Upper lobe of left lung (tissue), 6 donors: ENCODE measurements at places on chromosomes 3 and 15. TPM values are rescaled to one million over a fixed set of nuclear protein-coding genes. Genes with fewer than 3 reads are reported as not detected.
A peak's percentile ranks its signal among the peaks of the same experiment; 100 is the strongest.

Gene CCR3
- total RNA-seq = not detected

DNA sequence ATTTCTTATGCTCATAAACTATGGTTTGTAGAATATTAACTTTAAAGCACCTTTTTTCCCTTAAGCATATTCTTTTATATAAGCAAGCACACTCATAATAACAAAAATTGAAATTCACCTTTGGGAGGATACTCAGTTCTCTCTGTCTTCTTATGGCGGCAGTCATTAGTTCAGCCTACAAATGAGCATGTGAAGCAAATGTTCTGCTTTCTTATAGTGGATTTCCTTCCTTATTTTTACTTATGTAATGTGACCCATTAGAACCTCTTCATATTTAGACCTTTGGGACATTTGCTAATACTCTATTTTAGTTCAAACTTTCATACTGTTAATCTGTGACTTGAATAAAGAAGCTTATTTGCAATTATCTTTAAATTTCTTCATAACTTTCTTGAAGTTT, at the start of gene P2RY13:
Gene P2RY13 (minus strand): TSS at position 187 of the 400 bp plus-strand sequence. CDS start 21 bp downstream, at position 166.
- DNase-seq = no peak

DNA sequence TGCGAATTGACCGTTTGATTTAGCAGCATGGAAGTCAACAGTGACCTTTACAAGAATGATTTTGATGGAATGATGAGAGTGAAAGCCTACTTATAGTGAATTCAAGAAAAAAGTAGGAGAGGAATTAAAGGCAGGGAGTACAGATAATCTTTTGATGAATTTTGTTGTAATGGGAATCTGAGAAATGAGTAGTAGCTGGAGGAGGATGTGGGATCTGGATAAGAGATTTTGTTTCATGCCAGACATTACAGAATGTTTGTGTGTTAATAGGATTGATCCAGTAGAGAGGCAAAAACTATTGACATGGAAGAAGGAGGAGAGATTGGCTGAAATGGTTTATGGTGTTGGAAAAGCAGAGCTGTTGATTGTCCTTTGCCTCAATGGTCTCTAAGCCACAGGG, 17.4 kb upstream of the ZNF609 start:
- DNase-seq = no peak

Gene CCR9
- total RNA-seq = 0.11 TPM

- no peak for DNase-seq
Measured at GRCh38 chr15:28018291-28019044, 80.6 kb downstream of the OCA2 start.

Gene GLDN
- 21.3 TPM for total RNA-seq

DNA sequence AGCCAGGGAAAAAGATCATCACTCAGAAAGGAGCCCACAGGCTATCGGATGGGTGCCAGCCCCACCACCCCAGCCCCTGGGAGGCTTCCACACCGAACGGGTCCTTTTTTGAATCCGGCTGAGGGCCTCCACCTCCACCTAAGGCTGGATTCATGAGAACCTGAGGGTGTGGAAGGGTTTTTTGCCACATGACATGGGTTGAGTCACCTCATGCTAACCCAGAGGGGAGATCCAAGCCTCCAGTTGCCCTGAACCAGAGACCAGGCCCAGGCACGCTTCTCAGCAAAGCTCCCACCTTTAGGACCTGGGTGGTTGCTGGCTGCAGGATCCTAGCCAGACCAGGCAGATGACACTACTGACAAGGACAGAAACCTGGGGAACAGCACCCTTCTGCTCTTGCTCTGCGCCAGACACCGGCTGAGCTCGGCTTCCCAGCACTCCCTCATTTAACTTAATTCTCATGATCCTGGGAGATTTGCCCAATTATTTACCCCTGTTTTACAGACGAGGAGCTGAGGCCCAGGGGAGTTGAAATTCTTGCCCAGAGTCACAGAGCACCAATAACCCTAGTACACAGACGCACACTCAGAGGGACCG, 25.6 kb downstream of the DUSP7 start:
- no peak for DNase-seq

Gene POC1A
- 4.2 TPM for total RNA-seq

DNA sequence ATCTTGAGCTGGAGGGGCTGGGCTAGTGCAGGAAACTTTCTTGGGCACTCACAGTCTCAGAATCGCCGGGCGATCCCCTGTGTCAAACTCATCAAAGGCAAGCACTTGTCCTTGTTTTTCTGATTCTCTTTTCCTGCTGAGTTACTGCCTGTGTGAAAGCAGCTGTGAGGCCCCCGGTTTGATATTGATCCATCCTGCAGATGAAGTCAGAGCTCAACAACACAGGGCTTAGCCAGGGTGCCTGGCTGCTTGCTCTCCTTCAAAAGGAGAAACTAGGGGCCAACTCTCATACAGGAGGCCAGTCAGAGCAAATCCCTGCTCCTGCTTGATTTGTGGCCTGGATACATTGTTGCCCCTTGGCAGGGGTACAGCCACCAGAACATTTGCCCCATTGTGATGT, 22.9 kb downstream of the CLSTN2 start:
- no peak for DNase-seq

Gene CEP19
- total RNA-seq = 3.1 TPM

Gene SEMA5B
- not detected for total RNA-seq

Gene MESP2
- not detected for total RNA-seq

DNA sequence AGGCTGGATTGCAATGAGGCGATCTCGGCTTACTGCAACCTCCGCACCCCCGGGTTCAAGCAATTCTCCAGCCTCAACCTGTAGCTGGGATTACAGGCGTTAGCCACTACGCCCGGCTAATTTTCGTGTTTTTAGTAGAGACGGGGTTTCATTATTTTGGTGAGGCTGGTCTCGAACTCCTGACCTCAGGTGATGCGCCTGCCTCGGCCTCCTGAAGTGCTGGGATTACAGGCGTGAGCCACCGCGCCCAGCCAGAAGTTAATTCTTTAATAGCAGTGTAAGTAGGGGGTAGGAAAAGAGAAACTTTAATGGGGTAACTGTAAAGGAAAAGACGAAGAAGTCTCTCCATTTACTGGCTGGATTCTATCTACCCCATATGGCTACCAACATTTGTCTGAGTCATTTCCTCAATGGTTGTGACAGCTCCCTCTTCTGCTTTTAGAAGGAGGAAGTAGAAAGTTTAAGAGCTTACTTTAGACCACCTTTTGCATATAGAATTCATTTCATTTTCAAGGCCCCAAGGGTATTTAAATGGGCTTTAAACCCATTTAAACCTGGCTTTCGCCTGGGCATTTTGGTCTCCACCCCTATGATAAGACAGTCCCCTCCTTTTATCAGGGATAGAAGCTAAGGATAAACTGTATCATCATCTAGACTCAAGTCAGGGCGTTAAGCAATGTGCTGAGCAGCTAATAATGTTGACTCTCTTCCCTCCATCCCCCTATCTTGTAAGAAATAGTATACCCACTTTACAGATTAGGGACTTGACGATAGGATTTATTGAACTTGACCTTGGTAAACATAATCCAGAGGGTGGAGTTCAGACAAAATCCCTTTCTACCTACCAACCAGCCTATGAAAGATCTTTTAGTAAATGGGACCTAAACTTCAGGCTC, 1.1 kb upstream of the CDV3 start:
- no peak for DNase-seq

DNA sequence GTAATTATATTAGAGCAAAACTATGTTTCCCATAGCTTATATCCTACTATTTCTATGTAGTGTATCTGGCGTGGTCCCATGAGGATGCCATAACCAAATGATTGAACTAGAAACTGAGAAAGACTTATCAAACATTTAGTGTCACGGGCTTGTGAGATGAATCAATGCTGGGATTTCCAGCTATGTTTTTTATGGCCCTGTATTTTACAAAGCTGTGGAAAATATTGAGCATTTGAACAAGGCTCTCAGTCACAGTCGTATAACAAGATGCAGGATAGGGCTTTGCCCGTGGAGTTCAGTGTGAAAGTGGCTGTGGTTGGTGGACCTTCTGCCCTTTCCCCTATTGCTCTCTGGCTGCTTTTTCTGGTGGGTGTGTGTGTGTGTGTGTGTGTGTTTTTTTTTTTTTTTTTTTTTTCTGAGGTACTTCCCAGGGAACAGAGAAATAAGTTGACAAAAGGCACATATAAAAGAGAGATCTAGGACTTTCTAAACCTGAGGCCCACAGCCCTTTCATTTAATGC, 60.7 kb downstream of the CACNA1D start:
- DNase-seq = no peak

DNA sequence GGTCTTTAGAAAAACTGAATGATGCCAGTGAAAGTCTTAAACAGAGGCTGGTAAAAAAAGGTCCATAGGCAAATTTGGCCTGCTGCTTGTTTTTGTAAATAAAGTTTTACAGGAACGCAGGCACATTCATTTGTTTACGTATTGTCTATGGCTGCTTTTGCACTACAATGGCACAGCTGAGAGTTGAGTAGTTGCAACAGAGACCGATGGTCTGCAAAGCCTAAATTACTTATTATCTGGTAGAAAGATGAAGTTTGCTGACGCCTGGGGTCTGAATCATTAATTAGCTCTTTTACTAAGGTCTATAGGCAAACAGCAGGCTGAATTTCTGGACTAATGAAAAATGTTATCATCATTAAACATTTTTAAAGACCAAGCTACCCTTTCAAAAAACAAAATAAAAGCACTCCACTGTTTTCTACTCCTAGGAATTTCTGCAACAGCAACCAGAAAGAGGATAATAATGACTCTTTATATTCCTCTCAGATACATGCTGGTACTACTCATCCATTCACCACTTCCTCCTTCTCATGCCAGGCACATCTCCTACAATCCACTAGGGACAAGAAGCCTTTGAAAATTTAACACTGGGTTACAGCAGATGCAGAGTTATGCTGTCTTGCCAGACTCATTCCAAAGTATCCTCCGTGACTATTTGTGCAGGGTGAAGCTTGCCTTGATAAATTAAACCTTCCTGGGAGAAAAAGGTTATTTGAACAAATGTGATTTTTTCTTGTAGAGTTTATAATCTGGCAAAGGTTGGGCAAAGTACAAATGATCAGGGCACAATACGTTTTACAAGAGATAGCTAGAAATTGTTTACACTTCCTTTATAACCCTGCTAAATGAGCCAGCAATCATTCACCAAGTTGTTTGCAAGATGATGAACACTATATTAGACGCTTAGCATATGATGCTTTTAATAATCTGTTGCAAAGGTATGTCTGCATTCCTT, 6.0 kb downstream of the GATM start:
- no peak for DNase-seq

Gene ATP8B4
- total RNA-seq = 9.4 TPM

- DNase-seq = no peak
Measured at GRCh38 chr3:41652506-41652905, 309.4 kb downstream of the ULK4 start.

GRCh38 chr15:47988564-47988963, 132.2 kb upstream of the SLC24A5 start:
- DNase-seq = no peak

- no peak for DNase-seq
Measured at GRCh38 chr3:18282507-18282906, 142.6 kb downstream of the SATB1 start.

DNA sequence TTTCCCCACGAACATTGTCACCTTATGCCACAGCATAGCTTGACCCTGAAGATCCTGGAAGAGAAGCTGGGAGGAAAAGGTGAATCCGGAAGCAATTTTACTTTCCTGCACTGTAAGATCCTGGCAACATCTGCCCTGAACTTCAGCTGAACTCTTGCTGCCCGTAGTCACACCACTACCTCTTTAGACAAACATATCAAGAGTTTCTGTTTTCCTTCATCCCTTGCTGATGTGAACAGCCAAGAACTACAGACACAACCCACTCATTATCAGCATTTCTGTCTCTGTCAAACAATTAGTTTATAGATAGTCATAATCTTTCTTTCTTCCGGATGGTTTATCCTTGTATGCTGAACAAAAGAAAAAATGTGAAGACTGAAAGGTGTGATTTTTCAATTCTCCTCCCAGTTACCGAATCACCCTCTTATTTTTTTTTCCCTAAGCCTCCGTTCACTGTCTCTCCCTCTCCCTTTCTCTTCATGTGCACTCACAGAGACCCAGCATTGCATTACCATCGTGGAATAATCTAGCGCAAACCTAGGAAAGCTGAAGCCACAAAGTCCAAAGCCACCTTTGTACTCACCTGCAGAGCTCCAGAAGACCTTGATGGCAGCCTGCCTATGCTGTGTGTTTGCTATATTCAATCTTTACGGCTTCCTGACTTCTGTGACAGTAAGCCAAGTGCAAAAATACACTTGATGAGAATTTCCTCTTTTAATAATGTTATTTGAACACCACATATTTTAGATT, 229.2 kb downstream of the CDIN1 start:
- no peak for DNase-seq

Gene LOXL1
- total RNA-seq = 8.7 TPM

- DNase-seq = peak; percentile 89
Measured at GRCh38 chr3:194058189-194058571, 77.8 kb upstream of the HES1 start.

Gene FOXB1
- not detected for total RNA-seq

Gene DNAJC19
- 21.0 TPM for total RNA-seq

DNA sequence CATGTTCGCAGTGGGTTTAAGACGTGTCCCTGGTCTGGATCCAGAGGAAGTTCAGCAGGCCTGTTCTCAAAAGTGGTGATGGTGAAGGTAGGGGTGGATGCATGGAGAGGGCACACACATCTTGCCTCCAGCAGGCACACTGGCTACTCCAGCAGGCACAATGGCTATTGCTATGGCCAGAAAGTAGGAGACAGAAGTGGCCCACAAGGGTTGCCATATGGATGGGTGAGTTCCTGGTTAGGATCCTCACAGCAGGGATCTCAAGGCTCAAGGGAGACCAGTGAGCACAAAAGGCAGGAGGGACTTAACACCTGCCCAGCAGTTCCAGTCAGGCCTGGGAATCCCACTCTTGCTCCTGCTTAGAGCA, 107.9 kb downstream of the LRIG1 start:
- no peak for DNase-seq

Gene GOLGA6L4
- total RNA-seq = 4.3 TPM

- no peak for DNase-seq
Measured at GRCh38 chr3:58657036-58657520, 9.5 kb downstream of the FAM3D start.

- DNase-seq = no peak
Measured at GRCh38 chr3:107938143-107938542, 152.7 kb downstream of the CD47 start.

DNA sequence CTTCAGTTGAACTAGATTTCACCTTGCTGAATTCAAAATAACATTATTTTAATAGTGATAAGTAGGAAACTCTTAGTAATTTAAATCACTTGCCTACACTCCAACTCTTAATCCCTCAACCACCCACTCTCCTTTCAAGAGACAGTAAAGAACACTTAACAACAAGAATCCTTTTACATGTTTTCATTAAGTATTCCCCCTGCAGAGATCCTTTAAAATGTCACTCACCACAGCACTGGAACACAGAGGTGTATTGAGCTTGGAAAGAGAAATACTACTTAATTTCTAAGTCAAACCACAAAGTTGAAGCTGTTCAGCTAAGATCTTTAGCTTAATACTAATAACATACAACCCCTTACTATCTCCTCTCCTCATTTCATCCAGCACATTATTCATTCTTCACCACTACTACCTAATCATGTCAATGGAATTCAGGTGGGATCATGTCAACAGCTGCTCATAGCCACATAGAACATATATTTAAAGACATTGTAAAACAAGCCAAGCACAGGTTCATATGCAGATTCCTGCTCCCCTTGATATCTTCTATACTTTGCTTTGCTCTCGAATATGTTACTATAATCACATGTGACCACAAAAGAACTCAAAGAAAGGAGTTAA, 40.5 kb downstream of the IMPG2 start:
- no peak for DNase-seq

- DNase-seq = no peak
Measured at GRCh38 chr3:27289769-27290413, 79.3 kb downstream of the NEK10 start.
